Activated gamma-delta T cell (primary cell): ENCODE measurements at places on chromosomes 6 and 20.

DNA sequence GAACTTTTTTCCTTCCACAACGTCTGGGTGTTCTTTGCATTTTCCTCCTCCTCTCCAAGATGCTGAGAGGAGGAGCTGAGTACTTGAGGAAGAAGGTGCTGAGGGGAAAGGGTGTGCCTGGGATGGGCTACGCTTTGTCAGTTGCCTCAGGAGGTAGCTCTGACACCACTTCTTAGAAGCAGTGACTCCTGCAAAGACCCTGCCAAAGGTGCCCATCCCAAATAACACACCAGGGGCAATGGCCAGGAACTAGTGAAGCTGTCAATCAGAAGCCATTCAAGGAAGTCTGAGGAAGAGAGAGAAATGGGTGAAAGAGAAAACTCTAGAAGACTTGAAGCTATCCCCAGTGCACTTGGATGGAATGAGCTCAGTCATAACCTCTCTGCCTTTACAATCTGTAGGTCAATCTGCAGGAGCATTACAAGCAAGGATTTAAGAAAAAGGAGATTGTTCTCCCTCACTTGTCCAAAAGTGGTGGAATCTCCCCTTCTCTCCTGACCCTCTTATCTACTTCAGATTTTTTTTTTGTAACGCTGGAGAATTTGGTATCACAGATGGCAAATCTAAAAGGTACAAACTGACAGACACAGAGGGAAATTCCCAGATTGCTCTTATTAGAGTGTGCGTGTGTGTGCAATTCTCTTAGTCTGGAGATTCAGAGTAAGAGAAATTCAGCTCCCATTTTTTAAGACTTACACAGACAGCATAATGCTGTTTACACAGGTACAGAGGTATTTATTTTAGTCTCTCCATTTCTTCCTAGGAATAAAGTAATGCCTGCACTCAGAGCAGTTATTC is 242.6 kb downstream of the GMPR start:
- DNase-seq = no peak

DNA sequence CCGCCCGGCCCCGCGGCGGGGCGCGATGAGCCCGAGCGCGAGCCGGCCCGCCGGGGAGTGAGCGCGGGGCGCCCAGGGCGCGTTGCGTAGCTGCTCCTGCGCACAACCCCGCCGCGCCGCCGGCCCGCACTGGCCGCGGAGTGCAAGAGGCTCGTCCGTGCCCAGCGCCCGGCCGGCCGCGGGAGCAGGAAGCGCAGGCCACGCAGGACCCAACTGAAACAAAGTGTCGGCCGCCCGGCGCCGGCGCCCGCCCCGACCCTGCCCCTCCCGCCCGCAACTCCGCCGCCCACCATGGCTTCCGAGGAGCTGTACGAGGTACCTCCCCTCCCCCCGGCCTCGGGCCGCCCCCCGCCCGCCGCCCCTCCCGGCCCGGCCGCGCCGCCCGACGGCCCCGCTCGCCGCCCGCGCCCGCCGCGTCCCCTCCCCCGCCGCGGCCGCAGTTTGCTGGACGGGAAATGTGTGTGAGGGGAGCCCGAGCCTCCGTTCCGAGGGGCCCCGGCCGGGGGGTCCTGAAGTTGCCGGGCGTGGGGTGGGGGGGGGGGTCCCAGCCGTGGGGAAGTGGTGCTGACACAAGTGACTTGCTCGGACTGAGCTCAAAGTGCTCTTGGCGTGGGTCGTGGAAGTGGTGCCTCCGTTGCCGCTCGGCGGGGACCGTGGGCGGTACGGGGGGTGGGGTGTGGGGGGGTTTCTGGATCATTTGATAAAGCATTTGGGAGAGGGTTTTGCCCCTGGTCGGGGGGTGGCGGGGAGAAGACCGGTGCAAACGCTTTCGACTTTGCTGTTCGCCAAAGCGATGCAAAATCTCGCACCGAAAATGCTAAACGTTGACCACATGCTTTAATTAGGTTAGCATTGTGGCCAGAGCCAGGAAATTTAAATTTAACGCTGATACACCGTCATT is 539 bp downstream of the CDYL start:
- peak; percentile 32 for DNase-seq

- DNase-seq = no peak
These were observed 184.0 kb downstream of the PRDM13 start for GRCh38 chr6:99790679-99791078.

- no peak for DNase-seq
These were observed 847.0 kb downstream of the PHF3 start for GRCh38 chr6:64482631-64483030.

GRCh38 chr6:14193524-14193923 is 76.0 kb downstream of the CD83 start:
- DNase-seq = no peak

GRCh38 chr6:24858177-24858653 is 59.5 kb upstream of the ARMH2 start:
- DNase-seq = no peak

DNA sequence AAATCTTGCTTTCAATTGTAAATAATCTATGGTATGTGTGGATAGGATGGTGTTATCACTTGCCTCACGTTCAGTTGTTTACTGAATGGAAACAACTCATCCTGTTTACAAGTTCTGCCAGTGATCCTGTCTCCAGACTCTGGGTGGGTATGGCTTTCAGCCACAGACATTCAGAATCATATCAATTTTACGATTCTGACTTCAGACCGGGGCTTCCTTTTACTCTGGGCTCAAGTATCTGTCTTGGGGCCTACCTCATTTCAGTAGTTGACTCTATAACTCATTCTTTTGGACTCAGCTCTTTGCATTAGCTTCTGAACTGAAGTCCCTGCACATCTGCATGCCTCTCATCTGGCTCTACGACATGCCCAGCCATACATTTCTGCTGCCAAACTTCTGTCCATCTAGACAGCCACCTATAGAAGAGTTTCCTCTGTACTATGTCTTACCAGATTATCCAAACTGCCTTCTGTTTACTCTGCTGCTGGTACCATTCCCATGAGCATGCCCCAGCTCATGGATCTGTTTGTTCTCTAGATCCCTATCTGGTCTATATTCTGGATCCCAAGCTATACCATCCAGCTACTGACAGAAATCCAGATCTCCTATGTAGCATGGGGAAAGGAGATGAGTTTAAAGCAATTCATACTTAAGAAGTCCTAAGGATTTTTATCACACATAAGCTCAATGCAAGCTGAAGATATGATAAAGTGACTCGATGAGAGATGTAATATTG is 34.3 kb downstream of the FYN start:
- no peak for DNase-seq

DNA sequence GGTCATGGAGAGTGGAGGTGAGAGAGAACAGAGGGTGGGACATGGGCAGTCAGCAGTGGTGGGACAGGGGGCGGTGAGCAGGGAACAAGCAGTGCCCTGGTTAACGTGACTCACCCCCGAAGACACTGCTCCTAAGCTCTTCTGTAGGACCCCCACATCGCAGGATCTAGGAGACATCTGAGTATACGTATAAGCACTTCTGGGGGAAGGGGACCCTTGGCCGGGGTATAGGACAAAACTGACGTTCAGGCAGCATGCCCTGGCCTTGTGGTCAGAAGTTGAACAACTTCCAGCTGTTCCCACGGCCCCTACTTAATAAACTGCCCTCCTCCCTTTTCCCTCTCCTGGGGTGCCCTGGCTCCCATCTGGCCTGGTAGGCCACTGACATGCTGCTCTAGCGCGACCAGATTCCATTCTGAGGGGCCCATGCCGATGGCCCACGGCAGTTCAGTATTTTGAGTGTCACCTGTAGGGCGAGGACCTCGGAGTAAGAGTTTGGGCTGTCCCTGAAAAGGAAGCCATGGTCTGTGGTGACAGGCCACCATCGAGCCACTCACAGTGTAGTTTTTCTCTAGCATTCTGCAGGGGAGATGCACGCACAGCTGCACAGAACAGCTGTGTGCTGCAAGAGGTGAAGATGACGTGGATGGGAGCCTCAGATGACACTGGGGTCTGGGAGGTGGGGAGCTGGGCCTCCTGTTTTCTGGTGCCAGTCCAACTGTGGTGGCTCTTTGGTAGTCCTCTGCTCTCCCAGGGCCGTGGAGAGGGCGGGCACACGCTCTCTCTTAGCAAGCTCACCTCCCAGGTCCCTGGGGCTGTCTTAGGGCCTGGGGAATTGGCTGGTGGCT is 38.4 kb downstream of the PPP1R3G start:
- DNase-seq = no peak

DNA sequence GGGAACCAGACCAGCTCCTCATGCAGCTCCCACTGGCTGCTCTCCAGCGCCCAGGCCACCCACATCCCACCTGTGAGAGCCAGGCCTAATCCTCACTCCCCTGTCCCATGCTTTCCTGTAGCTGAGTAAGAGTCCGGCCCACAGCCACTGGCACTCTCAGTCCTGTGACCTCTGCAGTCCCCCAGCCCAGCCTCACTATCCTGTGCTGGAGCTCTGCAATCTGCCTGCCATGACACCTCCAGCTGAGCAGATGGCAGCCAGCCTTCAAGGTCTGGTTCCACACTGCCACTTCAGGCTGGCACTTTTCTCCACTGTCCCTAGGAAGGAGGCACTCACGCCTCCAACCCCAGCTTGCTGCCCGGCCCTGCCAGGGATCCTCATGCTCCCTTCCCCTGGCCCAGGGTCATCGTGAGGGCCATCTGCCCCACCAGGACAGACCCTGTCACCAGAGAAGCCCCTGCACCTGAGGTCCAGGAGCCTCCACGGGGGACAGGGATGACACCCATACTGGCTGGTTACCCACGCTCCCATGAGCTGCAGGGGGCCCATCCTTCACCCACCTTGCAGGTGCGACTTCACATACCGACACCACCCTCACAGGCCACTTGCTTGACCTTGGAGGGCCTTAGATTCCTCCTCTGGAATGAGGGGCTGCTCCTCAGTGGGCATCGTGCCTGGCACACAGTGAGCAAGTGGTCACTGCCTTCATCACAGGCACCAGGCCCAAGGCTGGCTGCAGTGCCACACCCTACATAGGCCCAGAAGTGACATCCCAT is 100.1 kb downstream of the ASXL1 start:
- DNase-seq = no peak

DNA sequence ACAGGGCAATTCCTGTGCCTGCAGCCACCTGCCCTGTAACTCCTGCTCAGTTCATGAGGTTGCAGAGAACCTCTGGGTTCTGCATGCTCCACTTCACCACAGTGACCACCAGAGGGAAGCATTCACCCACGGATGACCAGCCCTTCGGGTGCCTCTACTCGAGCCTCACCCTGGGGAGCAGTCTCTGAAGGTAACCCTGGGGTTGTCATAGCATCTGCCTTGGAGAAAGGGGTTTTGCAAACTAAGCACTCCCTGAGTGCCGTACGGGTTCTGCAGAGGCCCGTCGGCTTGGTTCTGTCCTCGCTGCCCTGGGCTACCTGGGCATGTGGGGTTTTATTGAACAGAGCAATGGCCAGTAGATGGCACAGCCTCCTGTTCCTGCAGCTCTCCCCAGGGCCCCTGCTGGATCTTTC is 10.2 kb upstream of the CST5 start:
- no peak for DNase-seq

DNA sequence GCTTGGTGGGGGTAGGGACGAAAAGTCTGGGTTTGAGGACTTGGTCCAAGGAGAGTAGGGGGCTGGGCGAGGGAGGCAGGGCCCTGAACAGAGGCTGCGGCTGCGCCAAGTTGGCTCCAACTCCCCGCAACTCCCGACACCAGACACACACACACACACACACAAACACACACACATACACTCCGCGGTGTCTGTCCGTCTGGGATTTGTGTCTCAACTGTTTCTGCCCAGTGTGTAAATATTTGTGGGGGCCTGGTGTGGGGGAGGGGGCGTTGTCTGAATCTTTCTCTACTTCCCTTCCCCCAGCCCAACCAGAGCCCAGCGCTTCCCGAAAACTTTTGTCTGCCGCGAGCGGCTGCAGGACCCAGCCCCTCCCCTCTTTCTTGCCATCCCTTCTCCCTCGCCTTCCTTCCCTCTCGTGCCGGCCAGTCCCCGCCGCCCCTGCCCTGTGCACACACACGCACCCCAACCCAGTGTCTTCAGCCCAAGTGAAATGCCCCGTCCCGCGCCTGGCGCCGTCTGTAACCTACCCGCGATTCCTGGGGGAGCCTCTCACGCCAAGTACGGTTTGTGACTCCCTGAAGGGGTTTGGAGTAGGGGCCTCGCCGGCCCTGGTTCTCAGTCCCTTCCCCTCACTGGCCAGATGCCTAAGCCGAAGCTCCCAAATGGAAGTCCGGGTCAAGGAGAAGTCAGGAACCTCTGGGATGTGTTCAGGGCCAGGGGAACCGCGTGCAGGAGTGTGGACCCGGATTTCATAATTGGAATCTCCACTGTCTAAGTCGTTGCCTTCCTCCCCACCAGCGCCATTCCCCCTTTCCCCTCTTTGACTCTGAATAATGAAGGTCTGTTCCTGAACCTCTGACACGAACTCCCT is 904 bp downstream of the MDFI start:
- DNase-seq = no peak

GRCh38 chr6:90383196-90383822 is 86.7 kb upstream of the BACH2 start:
- no peak for DNase-seq

DNA sequence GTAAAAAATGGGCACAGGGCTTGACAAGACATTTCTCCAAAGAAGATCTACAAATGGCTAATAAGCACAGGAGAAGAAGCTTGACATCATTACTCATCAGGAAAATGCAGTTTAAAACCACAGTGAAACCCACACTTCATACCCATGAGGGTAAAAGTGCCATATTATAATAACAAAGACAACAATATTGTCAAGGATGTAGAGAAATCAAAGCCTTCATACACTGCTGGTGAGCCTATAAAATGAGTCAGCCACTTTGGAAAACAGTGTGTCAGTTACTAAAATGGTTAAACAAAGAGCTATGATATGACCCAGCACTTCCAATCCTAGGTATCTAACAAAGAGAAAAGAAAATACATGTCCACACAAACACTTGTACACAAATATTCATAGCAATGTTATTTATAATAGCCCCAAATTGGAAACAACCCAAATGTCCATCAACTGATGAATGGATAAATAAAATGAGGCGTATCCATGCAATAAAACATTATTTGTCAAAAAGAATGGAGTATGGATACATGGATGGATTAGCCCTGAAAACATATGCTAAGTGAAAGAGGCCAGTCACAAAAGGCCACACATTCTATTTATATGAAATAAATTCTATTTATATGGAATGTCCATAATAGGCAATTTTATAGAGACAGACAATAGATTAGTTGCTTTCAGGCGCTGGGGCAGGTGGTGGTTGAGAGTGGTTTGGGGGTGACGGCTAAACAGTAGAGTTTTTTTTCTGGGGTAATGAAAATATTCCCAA is 11.5 kb upstream of the IL20RA start:
- DNase-seq = no peak

DNA sequence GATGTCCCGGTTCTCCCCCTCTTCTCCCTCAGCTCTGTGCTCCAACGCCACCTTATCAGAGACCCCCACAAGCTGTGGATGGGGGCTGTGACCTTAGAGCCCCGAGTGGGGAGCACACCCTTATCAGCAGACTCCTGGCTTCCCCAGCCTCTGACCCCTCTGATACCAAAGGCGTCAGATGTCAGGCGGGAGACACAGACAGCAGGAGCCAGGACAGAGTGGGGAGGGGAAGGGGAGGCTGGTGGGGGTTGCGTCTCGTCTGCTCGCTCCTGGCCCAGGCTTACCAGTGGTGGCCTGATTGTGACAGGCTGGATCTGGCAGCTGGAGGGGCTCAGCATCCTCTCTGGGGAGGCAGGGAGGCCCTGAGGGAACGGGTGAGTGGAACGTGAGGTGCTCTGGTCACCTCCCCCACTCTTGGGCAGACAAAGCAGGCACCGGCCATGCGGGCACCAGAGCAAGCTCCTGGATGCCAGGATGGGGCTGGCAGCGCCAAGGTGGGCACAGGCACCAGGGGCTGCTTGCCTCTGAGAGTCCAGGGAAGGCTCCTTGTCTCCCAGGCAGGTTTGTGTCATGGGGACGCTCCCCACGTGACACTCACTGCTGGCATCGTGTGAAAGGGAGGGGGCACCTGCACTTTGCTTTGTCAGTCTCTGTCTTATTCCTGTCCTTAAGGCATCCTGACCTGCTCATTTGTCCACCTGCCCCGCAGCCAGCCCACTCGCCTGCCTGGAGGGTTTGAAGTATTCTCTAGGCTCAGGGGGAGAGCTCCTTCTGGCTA is 27.8 kb upstream of the GATA5 start:
- no peak for DNase-seq
